AG08396 (cell line): ENCODE measurements at places on chromosomes 1 and 21.

DNA sequence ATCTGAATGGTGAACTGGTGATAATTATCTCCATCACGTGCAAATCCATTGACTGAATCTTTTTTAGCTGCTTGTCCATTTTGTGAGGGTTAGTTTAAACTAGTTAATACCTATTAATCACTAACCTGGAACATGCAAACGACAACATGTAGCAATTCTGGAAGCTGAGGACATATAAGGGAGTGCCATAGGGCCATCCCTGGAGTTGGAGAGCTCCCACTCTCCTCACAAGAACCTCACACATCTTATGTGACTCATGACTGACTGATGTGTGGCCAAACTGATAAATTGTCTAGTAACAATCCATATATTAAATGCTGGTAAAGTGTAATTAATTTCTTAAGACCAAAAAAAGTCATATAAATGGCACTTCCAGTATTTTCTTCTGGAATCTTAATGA lies 62.9 kb upstream of the HOOK1 start:
- DNase-seq, result no peak

DNA sequence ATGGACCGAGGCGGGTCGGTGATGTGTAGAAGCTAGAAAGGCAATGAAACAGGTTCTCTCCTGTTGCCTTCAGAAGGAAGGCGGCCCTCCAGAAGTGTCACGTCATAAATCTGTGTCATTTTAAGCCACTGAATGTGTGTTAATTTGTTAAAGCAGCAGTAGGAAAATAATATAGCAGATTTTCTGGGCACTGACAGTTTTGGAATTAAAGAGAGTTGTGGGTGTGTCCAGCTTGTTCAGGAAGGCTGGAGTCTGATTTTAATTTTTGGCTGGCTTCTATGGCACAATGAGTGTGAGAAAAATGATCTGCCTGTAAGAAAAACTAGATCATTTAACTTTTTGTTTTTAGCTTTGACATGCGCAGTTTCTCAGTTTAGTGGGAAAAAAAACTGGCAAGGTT lies 177.3 kb downstream of the EDEM3 start:
- no peak for DNase-seq

DNA sequence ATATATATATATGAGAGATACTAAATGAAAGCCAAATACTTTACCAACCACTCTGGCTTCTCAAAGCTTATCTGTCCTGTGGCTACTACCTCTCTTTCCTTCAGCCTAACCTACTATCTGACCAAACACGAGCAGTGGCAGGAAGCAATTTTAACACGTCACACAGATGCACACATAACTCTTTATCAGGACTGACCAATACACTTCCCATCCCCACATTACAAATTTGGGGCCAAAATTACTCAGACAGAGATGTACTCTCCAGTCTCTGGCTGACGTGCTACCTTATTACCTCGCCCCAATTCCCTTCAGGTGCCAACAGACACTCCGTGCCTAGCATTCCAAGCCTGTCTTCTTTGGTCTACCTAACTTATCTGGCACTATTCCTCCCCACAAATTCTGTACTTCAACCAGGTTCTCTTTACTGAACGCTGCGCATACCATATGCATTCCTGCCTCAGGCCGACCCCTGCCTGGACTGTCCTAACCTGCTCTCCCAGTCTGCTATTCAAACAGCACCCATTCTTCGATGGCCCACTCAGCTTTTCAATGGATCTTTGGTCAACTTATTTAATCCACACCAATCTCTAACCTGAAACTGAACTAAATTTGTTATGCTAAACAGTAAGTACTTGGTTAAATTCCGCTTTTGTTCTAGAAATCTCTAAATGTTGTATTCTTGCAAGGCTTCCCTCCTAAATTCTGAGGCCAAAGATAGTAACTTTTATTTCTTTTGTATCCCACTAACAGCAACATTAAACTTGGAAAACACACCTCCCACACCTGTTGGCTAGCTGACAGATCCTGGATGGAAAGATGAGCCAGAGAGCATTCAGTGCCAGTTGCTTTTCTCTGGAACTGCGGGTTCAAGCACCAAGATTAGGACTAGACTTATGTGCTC lies 27.9 kb downstream of the RERE start:
- no peak for DNase-seq

GRCh38 chr1:17877896-17878295 lies 122.8 kb downstream of the ACTL8 start:
- DNase-seq, result no peak

DNA sequence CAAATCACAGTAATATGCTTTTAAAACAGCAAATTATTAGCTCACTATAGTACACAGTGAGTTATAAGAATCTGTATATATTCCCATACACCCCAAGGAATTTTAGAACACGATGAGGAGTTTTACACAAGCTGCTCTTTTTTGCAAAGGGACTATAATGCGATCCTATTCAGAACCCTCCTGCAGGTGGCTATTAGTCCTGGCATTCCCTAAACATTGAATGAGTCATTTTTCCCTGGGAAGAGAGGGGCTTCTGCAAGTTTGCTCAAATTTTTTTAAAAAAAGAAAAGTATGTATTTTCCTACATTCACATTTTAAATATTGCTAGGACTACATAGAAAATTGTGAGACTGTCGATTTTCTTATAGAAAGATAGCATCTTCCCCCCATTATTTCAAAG lies 106.3 kb downstream of the COL11A1 start:
- DNase-seq, result no peak

- DNase-seq, result no peak
These were observed 35.4 kb downstream of the RCSD1 start for GRCh38 chr1:167665469-167665868.
